AG09309 (cell line): ENCODE measurements at places on chromosomes 5 and 9.
A peak's percentile ranks its signal among the peaks of the same experiment; 100 is the strongest.

DNA sequence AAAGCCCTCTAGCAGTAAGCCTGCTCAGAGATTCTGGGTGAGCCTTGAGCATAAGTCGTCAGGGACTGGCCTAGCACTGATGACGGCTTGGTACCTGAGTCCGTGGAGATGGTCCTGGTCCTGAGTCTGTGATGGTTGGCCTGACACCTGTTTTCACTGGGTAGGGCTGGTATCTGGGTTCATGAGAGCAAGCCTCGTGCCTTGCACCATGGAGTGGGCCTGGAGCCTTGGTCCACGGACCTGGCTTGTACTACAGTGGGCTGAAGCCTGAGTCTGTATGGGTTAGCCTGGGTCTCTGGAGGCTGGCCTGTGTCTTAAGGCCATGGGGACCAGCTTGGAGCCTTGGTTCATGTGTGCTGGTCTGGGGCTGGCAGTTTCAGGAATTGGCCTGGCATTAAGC is 310.3 kb upstream of the ISL1 start:
- no peak for DNase-seq

DNA sequence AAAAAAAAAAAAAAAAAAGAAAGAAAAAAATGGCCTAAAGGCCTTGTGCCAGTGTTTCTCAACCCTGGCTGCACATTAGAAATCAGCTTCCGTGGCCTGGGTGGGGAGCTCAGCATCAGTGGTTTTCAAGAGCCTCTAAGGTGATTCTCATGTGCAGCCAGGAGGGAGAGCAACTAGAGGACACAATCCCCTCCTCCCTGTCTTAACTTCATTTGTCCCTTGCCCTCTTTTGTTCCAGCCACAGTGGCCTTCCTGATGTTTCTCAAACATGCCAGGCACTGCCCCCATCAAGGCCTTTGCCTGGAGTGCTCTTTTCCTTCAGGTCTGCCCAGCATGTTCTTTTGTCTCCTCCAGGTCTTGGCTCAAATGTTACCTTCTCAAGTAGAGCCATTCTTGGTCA is 42.4 kb downstream of the HOMER1 start:
- DNase-seq = no peak

GRCh38 chr9:121269642-121270254 is 1.8 kb downstream of the GSN start:
- DNase-seq = no peak

GRCh38 chr9:101399643-101399970 is 956 bp downstream of the ZNF189 start:
- no peak for DNase-seq

DNA sequence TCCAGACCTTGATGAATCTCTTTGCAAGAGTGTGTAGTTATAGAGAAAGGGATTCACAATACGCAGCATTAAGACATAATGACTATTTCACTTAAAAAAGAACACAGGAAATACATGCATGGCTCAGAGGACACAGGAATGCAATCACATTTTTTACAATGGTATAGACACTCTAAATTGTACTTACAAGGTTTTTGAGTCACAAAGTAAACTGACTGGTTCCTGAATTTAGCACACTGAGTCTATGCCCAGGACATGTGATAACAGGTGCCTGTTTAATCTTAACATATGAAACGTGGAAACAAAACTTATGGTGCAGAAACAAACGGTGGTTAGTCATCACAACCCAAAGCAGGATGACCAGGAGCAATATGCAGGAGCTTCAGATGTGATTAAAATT is 6.7 kb downstream of the EPB41L4A start:
- no peak for DNase-seq

GRCh38 chr9:92804727-92805126 is 40.1 kb upstream of the BICD2 start:
- DNase-seq = no peak

DNA sequence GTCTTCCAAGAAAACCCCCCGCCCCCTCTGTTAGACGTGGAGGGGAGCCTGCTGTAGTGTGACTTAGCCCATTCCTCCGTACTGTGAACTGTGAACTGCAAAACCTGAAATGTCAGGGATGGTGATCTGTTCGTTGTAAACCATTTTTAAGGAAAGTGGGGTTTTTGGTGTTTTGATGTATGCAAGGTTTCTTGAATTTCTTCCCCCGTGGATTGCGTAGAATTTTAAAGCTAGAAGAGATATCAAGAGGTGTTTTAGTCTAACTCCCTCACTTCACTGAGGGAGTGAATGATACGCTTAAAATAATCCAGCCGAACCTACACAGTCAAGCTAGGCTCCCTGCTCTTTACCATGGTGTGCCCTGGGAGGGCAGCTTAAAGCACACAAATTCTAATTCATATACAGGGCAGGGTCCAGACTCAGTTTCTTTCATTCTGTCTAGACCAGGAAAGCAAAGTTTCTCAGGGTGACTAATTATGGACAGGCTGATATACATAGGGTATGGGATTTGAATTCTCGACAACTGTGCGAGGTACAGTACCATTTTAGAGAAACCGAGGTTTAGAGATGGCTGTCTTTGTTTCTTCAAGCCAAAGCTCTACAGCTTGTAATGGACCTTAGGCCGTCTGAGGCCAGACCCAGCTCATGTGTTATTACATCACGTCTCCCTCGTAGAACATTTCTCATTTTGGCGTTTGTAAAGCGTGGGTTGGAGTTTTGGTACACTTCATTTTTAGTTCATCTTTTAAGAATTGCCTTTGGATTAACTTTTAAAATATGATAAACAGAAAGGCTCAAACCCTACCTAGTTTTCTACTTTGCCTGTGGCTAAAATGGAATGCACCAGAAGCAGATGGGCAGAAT is 2.7 kb downstream of the PTGER4 start:
- no peak for DNase-seq

DNA sequence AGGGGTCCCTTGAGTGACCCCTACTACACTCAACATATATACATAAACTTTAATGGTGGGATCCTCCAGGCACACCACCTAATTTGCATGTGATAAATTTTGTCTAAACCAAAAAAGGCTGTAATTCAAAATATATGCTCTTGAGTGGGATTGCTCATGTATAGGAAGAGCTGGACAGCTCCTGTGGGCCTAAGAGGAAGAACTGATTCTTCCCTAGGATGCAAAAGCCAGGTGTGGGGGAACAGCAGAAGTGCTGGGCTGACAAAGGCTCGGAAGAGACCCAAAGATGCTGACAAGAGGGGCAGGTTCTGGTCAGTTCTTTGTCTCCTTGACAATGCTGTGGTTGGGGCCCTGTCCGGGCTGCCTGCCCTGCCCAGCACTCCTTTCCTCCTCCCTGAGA is 43.9 kb downstream of the PCDH1 start:
- DNase-seq = no peak

- no peak for DNase-seq
Measured at GRCh38 chr5:153099328-153099727, 391.1 kb upstream of the GRIA1 start.

GRCh38 chr5:73230264-73231245 is 57.6 kb downstream of the TMEM174 start:
- no peak for DNase-seq

- no peak for DNase-seq
Measured at GRCh38 chr5:37554938-37555337, 175.8 kb downstream of the WDR70 start.

GRCh38 chr9:68678430-68678829 is 26.6 kb upstream of the PIP5K1B start:
- no peak for DNase-seq

- no peak for DNase-seq
Measured at GRCh38 chr5:56281489-56282165, 48.5 kb upstream of the ANKRD55 start.

- no peak for DNase-seq
Measured at GRCh38 chr9:93391898-93392297, 59.6 kb upstream of the FAM120A start.

DNA sequence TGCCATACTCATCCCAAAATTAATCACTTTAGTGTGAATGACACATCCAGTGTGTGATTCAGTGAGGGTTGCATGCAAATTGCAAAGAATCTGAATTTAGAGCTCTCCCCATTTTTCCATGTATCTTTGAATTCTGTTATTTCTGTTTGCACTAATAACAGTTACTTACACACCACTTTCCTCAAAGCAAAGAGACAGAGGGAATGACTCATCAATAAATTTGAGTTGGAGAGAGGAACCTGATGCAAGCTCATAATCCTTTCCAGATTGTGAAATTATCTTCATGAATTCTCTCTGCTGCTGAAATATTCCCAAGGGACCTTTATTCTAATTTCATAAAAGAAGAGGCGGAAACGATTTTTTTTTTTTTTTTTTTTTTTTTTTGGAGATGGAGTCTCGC is 204.8 kb downstream of the CDH9 start:
- no peak for DNase-seq

DNA sequence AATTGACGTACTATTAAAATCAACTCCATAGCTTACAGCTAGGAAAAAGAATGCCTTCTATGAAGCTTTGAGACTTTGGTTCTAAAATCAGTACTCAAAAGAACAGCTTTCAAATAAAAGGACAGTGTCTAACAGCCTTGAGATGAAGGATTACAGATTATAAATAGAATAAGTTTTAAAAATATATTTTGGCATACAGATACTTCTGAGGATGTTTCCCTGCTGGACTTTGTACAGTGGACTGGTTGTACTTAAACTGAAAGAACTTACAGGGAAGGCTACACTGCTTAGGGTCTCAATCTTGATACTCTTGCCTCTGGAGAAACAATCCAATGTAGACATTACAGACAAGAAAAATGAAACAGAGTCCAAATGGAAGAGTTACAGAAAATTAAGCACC is 452.7 kb downstream of the CETN3 start:
- no peak for DNase-seq

GRCh38 chr5:43213951-43214350 is 21.9 kb downstream of the NIM1K start:
- DNase-seq = no peak

DNA sequence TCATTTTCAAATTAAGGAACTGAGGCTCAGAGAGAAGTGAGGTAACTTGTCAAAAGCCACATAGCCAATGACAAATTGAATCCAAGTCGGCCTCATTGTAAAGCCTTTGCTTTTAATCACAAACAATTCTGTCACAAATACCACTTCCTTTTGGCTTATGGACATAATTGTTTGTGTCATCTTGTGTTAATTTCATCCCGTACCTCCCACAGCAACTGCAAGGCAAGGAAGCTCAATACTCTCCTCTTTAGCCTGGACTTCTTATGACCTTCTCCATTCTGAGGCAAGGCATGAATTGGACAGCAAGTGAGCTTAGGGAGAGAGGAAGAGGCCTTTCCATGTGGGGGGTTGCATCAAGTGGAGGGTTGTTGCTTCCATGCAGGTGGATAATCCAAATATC is 62.2 kb upstream of the SLC2A8 start:
- no peak for DNase-seq

DNA sequence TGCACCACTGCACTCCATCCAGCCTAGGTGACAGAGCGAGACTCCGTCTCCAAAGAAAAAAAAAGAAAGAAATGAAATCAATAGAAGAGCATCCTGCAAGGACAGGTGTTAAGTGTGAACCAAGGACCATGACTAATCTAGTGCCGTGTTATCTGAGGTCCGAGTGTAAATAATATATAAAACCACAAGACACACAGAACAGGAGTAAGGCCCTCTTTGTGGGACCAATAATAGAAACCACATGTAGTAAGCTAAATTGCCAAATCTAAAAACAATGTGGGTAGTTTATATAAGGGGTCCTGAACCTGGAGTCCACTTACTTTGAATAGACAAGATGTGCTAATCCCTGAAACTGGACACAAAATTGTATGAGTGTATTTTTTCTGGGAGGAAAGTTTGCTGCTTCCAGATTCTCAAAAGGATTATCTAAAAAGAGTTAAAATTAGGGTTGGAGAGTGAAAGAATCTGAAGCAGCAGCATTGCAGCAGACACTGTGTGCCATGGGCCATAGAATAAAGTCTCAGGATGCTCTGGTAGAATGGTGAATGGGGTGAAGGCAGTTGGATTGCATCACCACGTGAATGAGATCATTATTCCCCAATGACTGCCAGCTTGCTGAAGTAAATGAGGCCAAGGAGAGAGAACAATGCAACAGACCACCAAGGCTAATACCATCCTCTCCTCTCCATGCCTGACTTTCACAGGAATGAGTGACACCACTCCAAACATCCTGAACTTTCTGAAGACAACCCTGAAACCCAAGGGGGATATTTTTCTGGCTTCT is 222.7 kb downstream of the DCP2 start:
- DNase-seq = no peak

- DNase-seq = no peak
Measured at GRCh38 chr9:116628716-116629115, 58.4 kb upstream of the TRIM32 start.

GRCh38 chr5:93349613-93350012 is 231.4 kb downstream of the NR2F1-AS1 start:
- DNase-seq = peak; percentile 52

- DNase-seq = peak; percentile 55
Measured at GRCh38 chr5:124583469-124584350, 162.7 kb downstream of the ZNF608 start.

GRCh38 chr5:90398726-90399125 is 10.8 kb downstream of the CETN3 start:
- DNase-seq = no peak

GRCh38 chr9:114418053-114418452 is 30.3 kb upstream of the AKNA start:
- no peak for DNase-seq

DNA sequence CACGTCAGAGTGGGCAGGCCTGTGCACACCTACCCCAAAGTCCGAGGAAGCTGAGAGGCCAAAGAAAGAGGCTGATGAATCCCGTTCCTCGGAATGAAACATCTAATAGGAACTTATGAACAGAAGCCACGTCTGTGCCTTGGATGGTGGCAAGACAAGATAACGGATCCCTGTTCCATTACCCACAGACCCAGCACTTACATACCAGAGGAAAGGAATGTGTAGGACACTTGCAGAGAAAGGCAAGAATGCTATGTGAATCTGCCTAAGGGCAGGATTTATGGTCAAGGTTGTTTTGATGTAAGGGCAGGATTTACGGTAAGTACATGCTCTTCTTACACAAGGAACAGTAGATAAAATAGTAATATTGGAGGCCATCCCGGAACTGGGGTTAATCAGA is 93.2 kb downstream of the WDR41 start:
- DNase-seq = no peak

- no peak for DNase-seq
Measured at GRCh38 chr5:138032572-138033385, at the start of gene FAM13B. FAM13B (minus strand) TSS chr5:138033079; CDS start chr5:138019111, 13,968 bp downstream.

GRCh38 chr9:128361296-128361985 is 9.7 kb upstream of the URM1 start:
- no peak for DNase-seq

DNA sequence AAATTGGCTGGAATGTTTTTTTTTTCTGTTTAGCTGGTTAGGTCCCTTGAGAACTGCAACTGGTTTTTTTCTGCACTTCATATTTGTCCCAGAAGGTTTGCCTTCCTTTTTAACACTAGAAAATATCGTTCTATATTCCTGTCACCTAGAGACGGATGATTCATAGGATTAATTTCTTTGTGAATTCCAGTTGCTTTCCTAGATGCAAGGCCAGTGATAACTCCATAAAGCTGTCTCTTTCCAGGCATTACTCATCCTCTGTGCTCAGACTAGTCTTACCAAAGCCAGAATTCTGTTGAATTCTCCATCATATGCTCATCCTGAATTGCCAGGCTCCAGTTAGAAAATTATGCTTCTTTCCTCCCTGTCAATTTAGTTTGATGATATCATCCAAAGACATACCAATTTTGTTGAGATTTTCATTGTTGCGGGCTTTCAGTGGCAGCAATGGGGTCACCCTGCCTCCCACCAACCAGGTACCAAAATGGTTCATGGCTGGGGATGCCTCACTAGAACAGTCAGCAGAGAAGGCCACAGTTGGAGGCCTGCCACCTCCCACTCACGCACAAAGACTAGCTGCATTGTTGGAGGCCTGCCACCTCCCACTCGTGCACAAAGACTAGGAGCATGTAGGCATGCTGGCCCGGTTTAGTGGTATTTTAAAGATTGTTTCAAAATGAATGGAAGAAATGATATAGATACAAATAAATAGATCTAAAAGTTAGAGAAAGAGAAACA is 8.5 kb downstream of the BAAT start:
- DNase-seq = peak; percentile 86
